ENCODE measurements at places on chromosomes 2 and 18.

- DNase-seq: peak; percentile 59
Observed at GRCh38 chr18:55477860-55478581, 110.0 kb downstream of the TCF4 start.

DNA sequence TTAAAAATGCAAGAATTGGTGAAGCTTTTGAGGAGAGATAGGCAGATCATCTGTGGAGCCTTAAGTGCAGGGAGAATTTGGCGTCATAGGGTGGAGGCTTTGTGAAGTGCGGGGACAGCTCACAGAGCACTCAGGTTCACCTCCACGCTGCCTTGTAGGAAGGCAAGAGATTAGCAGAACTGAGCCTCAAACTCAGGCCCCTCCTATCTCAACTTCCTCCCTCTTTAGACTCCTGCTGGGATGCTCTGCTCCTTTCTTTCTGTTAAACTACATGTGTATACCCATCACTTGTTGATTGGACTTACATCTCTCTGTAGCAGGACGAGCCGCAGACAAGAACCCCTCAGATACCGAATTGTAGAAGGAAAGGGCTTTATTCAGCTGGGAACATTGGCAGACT, 422.2 kb downstream of the SETBP1 start:
- no peak for DNase-seq

- DNase-seq: no peak
Observed at GRCh38 chr18:54790109-54790508, 38.2 kb upstream of the RAB27B start.

DNA sequence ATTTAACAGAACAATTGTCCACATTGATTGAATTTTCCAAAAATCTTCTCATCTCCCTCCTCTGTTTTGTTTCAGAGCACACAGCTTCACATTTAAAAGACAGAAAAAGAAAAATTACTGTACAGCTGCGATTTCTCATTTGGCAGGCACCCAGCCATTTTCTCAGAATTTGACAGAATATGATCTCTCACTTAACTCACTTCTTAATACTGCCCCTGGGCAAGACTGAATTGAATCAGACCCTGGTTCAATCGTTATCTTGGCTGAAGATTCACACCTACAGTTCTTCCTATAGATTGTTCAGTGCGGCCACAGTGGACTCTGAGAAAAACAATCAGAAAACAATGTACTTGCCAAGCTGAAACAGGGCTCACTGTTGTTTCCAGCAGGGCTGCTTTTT, 90.2 kb upstream of the LHCGR start:
- no peak for DNase-seq

GRCh38 chr2:138564586-138565229, 63.1 kb downstream of the SPOPL start:
- no peak for DNase-seq

DNA sequence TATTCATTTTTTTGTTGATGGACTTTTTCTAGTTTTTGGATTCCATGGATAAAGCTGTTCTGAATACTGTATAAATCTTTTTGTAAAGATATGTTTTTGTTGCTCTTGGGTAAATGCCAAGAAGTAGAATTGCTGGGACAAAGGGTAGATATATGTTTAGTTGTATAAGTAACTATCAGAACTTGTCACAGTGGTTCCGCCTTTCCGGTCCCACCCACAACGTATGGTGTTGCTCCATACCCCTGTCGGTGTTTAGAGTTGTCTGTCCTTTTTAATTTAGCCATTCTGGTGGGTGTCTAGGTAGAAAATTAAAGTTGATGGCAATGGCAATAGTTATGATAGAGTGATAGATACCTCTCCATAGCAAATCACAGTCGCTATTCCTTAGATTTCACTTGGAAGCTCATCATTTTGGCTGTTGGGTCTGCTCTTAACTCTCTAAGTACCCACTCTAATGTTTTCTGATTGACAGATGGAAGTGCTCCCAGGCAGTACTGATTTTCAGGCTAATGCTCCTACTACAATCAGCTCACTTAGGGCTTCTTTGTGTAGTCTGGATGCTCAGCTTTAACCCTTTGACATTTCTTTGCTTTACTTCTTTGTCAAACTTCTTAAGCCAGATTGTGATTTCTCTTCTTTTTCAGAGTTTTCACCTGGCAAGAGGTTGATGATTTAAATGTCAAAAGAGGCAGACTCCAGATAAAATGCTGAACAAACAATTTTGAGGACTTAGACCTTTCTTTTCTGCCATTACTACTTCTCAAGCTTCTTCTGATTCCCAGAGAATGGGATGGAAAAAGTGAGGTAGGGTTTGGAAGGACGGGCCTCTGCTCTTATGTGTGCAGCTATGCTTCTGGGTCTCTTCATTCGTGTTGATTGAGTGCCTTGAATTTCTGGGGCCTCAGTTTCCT, 156.4 kb downstream of the AQP4 start:
- DNase-seq: no peak

- DNase-seq: peak; percentile 40
Observed at GRCh38 chr2:29777161-29777560, 144.2 kb downstream of the ALK start.

Data from fibroblast of upper back skin (primary cell).